ENCODE measurements at places on chromosomes 5 and 9. TPM values are rescaled to one million over a fixed set of nuclear protein-coding genes. Genes with fewer than 3 reads are reported as not detected.

- DNase-seq = peak; percentile 65
These were observed 39.8 kb downstream of the NEK6 start for GRCh38 chr9:124297551-124297901.

DNA sequence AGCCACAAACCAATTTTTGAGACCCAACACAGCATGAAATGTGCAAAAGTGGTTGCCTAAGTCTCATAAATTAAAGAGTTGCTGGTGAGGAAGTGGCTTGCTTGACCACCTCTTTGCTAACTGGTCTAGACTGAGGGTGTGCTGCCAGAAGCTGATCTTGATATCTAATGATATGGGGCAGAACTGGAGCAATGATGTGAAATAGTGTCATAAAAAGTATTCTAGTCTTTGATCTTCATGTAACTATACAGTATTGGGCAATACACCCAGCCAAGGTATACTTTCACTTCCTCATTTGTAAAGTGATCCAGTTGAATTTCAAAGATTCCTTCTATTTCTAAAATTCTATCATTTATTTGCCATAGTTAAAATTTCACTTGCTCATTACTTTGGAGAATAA lies 5.9 kb upstream of the YTHDC2 start:
- no peak for DNase-seq

- no peak for DNase-seq
These were observed 16.0 kb upstream of the PAPPA start for GRCh38 chr9:116137581-116137980.

FBXO38 gene
- 64.6 TPM for total RNA-seq

STK32A gene
- 16.7 TPM for total RNA-seq

- no peak for DNase-seq
These were observed 23.2 kb downstream of the PSAT1 start for GRCh38 chr9:78320030-78320693.

- DNase-seq = no peak
These were observed 91.2 kb downstream of the MED10 start for GRCh38 chr5:6287176-6287575.

BOD1 gene
- total RNA-seq = 175 TPM

GRCh38 chr9:35294066-35294465 lies 132.3 kb downstream of the UNC13B start:
- DNase-seq = peak; percentile 50

DNA sequence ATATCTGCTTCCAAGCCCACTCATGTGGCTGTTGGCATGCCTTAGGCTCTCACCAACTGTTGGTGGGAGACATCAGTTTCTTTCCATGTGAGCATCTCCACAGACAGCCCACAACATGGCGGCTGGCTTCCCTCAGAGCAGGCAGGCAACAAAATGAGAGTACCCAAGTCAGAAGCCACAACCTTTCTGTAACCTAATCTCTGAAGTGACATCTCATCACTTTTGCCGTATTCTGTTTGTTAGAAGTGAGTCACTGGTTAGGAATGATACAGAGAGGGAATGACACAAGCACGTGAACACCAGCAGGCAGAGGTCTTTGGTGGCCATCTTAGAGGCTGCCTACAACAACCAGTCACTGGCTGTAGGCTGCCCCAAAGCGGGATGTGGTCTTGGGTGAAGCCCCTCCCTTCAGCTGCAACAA lies 88.6 kb upstream of the RASGRF2 start:
- DNase-seq = no peak

FGD3 gene
- 0.68 TPM for total RNA-seq

EMB gene
- 40.6 TPM for total RNA-seq

- DNase-seq = no peak
These were observed 163.0 kb downstream of the SMARCA2 start for GRCh38 chr9:2178034-2178734.

- DNase-seq = no peak
These were observed 177.6 kb downstream of the DEPDC1B start for GRCh38 chr5:60522292-60522905.

GDA gene
- total RNA-seq = 2.7 TPM

CCL27 gene
- total RNA-seq = 0.67 TPM
